ENCODE measurements at places on chromosomes 12 and 14. TPM values are rescaled to one million over a fixed set of nuclear protein-coding genes. Genes with fewer than 3 reads are reported as not detected.

DNA sequence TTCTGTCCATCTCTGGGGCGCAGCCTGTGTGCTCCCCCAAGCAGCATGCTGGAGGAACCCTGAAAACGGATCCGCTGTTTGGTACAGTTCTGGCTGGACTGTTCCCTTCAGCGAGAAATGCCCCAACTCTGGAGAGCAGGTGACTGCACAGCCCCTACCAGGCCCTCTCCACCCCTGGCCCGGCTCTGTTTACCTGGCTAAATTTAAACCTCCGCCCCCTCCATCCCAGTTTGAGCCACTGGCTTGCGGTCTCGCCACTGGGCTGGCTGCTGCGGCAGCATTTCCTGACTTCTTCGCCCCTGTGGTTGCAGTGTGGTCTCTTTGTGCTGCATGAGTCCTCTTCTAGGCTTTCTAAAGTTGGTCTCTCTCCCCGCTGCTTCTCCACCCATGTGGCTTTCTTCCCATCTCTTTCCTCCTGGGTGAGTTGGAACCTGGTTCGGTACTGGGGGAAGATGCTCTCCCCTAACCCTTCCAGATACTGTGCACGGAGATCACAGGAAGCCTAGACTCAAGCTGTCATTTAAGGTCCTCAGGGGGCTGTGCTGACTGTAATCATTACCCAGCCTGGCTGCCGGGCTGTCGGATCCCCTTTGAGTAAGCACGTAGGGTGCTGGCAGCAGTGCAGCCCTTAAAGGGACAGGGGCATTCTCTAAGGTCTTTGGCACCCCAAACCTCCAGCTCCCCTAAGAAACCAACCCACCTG lies 60.6 kb downstream of the FBXL14 start:
- no peaks in the 10 kb centered on the region for H3K36me3 ChIP-seq
- H3K27ac ChIP-seq: no peak overlapping the region
- peaks cover 34% of the 10 kb centered on the region for H3K4me1 ChIP-seq
- peak; percentile 78 for DNase-seq
- peak overlapping the region; percentile 70 for H3K4me3 ChIP-seq

GRCh38 chr14:90797451-90797850 lies 18.8 kb downstream of the TTC7B start:
- H3K4me3 ChIP-seq: no peak overlapping the region
- H3K4me1 ChIP-seq: no peaks in the 10 kb centered on the region
- H3K27ac ChIP-seq: no peak overlapping the region
- no peaks in the 10 kb centered on the region for H3K27me3 ChIP-seq

Gene OASL
- 1.4 TPM for total RNA-seq

Gene BICDL1
- 57.6 TPM for total RNA-seq

- DNase-seq: peak; percentile 93
- peak within 1 kb of the TSS; percentile 91 for H3K4me3 ChIP-seq
- peak within 1 kb of the TSS; percentile 87 for H3K27ac ChIP-seq
- no peaks in the 10 kb centered on the region for H3K36me3 ChIP-seq
Measured at GRCh38 chr12:47819896-47820630, at the start of gene HDAC7. Gene HDAC7, minus strand, starts transcription at chr12:47819903. Its CDS starts 118 bp downstream, at chr12:47819785.

- H3K4me3 ChIP-seq: no peak overlapping the region
- no peak for DNase-seq
- H3K4me1 ChIP-seq: no peaks in the 10 kb centered on the region
- no peaks in the 10 kb centered on the region for H3K27me3 ChIP-seq
Measured at GRCh38 chr12:80513211-80513610, 69.2 kb downstream of the PTPRQ start.

- H3K4me3 ChIP-seq: no peak overlapping the region
- H3K4me1 ChIP-seq: peaks cover 7% of the 10 kb centered on the region
Measured at GRCh38 chr12:57852620-57853500, 6.3 kb upstream of the CTDSP2 start.

DNA sequence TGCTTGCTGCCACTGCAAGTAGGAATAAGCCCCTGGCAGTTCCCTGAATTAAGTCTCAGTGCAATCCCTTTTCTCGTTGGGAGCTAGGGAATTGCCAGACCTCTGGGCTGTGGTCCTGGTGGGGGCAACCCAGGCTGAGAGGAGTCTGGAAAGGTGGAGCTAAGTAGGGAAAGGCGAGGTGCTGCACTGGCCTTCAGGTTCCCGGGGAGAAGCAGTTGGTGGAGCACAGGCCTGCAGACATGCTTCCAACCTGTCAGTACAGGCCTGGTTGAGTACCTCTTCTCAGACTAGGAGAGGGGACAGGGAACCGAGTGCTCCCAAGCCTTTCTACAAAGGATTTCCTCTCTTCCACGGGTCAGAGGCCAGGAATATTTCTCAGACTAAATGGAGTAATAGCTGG lies 1.5 kb downstream of the NRIP2 start:
- H3K27me3 ChIP-seq: no peaks in the 10 kb centered on the region
- H3K36me3 ChIP-seq: peaks cover 22% of the 10 kb centered on the region
- no peaks in the 10 kb centered on the region for H3K4me1 ChIP-seq
- no peak overlapping the region for H3K4me3 ChIP-seq
- DNase-seq: no peak
- H3K27ac ChIP-seq: no peak overlapping the region

DNA sequence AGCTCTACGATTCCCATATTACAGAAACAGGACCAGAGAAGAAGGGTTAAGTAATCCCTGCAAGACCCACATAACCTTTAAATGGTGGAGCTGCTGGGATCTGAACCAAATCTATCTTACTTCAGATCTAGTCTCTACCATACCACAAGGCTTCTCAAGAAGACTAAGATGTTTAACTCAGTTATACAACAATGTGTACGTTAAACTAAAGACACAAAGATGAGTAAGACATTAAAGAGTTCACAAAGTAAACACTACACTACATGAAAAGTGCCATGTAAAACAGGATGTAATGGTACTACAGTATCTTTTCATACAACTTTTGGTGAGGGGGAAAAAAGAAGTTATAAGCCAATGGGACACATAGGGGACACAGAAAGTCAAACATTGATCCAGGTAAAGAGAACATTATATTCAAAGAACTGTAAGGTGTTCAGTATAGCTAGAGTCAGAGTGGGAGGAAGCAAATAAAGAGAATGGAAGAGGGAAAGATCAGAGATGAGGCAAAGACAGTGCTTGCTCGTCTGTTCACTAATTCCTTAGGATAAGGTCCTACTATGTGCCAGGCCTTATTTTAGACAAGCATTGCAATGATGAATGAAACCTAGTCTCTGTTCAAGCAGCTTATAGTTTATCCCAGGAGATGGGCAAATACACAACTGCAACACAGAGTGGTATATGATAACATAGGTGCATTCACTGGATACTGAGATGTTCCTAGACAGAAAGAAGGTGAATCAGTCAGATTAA lies 7.7 kb downstream of the TMED10 start:
- no peak for DNase-seq
- no peak overlapping the region for H3K4me3 ChIP-seq
- H3K4me1 ChIP-seq: peaks cover 12% of the 10 kb centered on the region

Data from Karpas-422 (cell line).